ENCODE measurements at places on chromosomes 3 and 15.

DNA sequence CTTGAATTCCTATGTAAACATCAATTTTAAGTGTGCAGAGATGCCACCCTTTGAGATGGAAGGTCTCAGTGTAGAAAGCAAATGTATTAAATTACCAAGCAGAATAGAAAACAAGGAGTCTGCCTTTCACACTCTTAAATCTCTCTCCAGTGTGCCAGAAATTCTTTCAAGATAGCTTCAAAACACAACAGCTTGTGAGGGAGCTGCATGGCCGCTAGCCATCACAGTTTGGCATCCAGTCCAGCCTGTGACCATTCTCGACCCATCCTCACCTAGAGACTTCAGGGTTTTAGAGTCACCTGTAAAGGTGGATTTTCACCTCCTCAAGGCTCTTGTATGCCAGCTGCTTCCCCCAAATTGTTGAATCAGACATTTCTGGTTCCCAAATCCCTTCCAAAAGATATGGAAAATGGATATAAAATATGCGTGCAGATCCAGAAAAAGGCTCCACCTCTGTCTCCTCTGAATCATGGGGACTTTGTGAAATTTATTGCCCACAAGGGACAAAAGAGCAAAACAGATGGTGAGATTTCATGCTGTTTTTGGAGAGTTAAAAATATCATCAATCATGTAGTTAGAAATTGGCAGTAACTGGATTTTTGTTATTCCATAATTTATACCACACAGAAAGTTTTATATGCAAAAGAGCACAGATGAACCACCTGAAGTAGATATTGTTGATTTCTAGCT is 114.2 kb upstream of the THRB start:
- no peak for DNase-seq

GRCh38 chr15:30985081-30985531 is 6.3 kb downstream of the MTMR10 start:
- no peak for DNase-seq

DNA sequence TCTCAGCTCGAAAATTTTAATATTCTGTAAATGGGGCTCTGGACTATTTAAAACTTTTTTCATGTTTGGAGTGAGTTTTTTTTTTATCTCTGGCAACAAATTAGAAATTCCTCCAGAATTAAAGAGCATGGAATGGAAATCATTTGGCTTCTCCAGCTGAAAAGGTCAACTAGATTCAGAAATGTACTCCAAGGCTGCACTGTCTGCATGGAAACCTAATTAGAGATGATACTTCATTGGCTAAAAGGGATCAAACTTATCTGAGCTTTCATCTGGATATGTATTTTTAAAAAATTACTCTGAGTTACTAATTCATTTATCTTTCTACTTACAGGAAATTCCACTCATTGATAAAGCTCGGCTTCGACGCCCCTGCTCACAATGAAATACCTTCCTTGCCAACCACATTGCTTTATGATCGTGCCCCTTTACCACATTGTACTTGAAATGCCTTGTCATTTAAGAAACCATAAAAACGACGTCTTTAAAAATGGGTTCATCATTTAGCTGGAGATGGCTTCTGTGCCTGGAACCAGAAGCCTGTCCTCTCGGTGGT is 285.5 kb upstream of the ICE2 start:
- DNase-seq: no peak

DNA sequence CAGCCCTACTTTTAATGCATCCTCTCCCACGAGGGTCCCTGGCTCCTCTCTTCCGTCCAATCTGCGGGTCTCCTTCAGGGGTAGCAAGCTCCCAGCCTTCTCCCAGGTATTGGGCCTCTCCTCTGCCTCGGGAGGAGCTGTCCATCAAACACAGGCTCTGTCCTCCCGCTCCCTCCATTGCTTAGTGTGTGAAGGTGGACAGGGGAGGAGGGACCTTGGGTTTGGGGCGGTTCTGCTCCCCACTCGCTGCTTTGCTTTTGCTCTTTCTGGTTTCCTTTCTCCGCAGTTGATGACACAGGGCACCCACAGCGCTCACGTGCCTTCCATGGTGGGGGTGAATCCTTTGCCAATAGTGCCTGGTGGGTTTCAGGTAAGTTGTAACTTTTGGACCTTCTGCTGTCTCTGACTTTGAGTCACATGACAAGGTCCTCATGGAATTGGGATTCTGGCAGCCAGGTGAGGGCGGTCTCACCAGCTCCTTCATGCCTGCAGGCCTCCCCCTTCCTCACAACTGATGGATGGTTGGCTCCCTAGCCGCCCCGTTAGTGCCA is 18.9 kb downstream of the MUC20 start:
- DNase-seq: no peak

DNA sequence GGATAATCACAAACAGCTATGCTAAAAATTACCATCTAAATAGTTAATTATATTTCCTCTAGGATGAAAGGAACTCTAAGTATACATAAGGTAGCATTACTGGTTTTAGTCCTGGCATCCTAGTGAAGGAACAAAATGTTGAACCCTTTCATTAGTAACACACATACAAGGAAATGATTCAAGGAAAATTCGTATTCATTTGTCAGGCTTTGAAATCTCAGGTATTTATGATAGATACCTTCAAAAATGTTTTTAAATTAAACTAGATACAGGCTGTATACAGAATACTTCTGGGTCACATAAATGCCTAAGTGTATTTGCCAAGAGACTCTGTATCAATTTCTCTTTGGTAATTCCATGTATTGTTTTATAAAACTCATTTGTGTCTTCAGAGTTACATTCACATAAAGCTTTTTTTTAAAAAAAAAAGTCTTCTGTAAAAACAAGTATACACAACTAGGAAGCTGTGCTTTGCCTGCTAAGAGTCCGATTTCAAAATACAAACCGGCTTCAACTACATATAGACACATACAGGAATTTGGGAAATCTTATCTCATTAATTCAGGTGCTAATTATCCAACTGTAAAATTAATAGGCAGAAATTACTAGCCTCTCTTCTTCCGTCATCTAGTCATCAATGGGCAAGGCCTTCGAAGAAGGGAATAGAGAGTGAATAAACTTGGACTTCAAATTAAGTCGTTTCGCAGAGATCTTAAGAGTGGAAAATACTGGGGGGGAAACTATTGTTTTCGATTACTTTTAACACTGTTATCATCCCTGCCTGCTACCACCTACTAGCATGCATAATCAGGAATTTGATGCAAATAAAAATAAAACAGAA is 1.3 kb downstream of the SECISBP2L start:
- no peak for DNase-seq

- DNase-seq: no peak
Measured at GRCh38 chr3:195801251-195802183, 10.2 kb downstream of the MUC4 start.

- DNase-seq: no peak
Measured at GRCh38 chr3:46845397-46845859, 17.8 kb downstream of the MYL3 start.

DNA sequence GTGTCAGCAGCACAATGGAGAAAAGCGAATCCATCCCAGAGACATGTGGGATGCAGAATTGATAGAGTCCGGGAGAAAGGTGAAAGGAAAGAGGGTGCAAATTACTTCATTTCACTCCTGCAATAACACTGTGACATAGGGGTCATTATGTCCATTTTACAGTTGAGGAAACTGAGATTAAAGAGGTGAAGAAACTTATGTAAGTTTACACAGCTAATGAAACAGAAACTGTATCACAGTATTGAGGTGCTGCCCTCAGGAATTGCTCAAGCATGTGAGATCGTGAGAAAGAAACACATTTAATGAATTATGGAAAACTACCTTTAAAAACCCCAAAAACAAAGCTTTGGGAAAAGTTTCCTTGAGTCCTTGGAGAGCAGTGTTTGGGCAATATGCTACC is 103.6 kb upstream of the PFN2 start:
- no peak for DNase-seq

DNA sequence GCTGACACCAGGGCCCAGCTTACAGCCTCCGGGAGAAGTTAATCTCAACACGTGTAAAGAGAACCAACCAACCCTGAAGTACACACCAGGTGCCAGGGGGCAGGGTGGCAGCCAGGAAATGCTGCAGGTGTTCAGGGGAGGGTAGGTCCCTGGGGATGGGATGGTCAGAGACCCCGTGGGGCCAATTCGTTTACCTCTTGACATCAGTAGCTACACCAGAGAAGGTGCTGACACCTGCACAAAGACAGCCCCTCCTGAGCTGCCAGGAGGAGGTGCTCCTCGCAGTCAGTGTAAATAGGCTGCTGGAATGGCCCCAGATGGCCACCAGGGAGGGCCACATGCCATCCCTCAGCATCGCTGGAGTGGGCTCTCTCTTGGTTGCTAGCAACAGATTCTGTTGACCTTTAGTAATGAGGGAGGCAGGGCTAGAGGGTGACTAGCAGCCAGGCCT is 52.8 kb downstream of the CORO2B start:
- DNase-seq: no peak

- DNase-seq: no peak
Measured at GRCh38 chr3:123246866-123247265, 45.1 kb downstream of the SEC22A start.

DNA sequence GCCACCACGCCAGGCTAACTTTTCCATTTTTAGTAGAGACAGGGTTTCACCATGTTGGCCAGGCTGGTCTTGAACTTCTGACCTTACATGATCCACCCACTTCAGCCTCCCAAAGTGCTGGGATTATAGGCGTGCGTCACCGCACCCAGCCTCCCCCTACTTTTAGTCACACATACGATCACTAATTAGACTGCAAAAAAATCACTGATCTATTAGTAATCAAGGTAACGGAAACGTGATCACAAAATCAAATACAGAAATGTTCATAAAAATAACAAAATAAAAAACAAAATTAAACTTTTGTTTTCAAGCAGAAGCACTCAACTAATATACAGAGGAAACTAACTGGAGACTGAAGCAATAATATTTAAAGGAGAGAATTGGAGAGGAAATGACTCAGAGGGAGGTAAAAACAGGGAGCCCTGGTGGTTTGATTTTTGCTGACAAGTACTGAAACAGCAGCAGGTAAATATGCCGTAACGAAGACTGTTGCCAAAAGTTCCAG is 4.6 kb downstream of the WDR53 start:
- DNase-seq: peak; percentile 65

DNA sequence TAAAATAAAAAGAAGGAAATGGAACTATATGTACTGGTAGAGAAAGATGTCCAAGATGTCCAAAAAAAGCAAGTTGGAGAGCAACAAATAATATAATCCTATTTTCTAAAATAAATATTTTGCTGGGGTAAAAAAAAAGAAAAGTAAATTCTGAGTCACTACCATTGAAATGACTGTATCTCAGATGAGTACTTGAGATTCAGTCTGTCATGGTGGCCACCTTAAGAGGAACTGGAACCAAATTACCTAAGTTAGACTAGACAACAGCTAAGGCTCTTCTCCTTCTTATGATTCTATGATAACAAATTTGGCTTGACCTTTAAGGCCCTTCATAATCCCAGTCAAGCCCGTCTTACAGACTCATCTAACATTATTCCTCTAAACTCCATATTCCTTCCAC is 270.6 kb upstream of the HES1 start:
- DNase-seq: no peak
